Adrenal gland (tissue), 19 donors: ENCODE measurements at places on chromosomes 4 and X. TPM values are rescaled to one million over a fixed set of nuclear protein-coding genes. Genes with fewer than 3 reads are reported as not detected.

- no peak for DNase-seq
Observed at GRCh38 chr4:163806653-163807052, 312.2 kb downstream of the TMA16 start.

- DNase-seq: peak; percentile 27
Observed at GRCh38 chrX:1486749-1487361, 34.1 kb upstream of the ASMTL start.

- no peak for DNase-seq
Observed at GRCh38 chrX:37846558-37846933, 825 bp downstream of the DYNLT3 start.

DNA sequence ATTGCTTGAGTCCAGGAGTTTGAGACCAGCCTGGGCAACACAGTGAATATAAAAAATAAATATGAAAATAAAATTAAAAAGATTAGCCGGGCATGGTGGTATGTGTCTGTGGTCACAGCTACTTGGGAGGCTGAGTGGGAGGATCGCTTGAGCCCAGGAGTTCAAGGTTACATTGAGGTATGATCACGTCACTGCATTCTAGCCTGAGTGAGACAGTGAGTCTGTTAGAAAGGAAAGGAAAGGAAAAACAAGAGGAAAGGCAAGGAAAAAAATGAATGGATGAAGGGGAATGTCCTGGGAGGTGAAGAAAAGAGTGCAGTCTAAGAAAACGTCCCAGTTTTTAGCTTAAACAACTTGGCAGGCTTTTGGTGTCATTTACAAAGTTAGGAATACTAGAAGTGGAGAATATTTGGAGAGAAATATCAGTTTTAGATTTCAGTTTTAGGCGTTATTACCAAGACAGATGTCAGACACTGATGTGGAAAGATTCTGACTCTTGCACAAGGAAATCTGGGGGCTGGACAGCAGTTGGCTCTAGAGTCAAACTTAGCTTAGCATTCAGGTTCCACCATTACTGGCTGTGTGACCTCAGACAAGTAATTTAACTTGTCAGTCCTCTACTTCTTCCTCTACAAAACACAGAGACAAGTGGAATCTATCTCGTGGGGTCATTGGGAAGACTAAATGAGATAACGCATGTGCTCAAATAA, 139.0 kb downstream of the TSPAN5 start:
- no peak for DNase-seq

DNA sequence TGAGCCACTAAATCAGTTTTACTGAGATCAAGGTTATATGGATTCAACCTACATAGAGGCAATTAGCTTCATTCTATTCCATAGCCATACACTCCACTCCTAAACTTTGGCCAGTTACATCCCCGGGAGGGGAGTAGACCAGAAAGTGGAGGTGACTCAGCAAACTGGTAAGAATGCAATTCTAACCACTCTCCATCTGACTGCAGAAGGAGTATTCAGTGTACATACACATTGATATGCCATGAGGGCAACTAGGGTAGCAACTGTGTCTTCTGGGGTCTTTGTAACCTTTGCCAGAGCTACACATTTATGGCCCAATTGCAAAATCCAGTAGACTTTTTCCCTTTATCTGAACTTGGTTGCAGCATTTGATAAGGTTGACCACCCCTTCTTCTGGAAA, 7.6 kb downstream of the SLC25A43 start:
- no peak for DNase-seq

GRCh38 chr4:72209600-72209999, 177.8 kb downstream of the NPFFR2 start:
- no peak for DNase-seq

MAGEA9B gene
- polyA plus RNA-seq: not detected

KIF4A gene
- polyA plus RNA-seq: 0.59 TPM

PCDH18 gene
- polyA plus RNA-seq: 3.6 TPM

TXLNG gene
- 27.0 TPM for polyA plus RNA-seq
